ENCODE measurements at places on chromosomes 11 and 22.
A peak's percentile ranks its signal among the peaks of the same experiment; 100 is the strongest.

GRCh38 chr22:42959576-42960509 is 55.1 kb downstream of the PACSIN2 start:
- no peak for DNase-seq

GRCh38 chr11:13261591-13262061 is 16.0 kb upstream of the BMAL1 start:
- DNase-seq = no peak

- no peak for DNase-seq
Measured at GRCh38 chr22:39097098-39098020, at the start of gene APOBEC3H. Gene APOBEC3H (plus strand): TSS chr22:39097244. CDS start chr22:39100279, 3,035 bp downstream.

- DNase-seq = no peak
Measured at GRCh38 chr11:62104816-62105653, 18.8 kb upstream of the INCENP start.

- no peak for DNase-seq
Measured at GRCh38 chr11:62513626-62514025, 33.0 kb downstream of the AHNAK start.

DNA sequence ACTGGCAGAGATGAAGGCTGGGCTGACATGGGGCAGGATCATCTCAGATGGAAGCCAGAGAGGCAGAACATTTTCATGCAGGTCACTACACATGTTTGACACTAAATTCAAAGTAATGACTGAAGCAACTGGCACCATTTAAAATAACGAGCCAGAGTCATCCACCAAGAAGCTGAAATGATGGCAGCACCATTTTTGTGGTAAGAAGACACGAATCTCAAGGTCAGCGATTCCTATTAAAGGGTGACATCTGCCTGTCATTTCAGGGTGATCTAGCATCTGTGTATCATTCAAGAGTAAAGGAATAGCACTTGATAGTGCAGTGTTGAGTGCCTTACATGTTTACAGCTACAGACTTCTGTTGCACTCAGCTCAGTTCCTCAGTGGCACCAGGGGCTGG is 113.4 kb upstream of the C11orf87 start:
- no peak for DNase-seq

DNA sequence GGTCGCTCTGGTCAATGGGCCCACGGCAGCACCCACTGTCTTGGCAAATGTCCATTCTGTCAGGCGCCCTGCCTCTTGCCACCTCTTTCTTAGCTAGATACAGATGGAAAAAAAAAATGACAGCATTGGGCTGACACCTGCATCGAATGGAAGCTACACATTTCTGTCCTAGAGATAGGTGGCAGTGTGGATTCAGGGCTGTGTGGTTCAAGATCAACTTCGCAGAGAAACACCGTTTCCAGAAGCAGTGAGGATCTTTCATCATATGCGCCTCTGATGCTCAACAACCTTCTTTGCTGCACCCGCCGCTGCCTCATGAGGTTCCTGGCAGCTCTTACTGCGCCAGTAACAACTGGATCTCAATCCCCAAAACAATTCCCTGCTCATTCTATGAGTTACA is 236.3 kb downstream of the KIRREL3 start:
- no peak for DNase-seq

GRCh38 chr22:40216041-40216756 is 38.5 kb downstream of the TNRC6B start:
- peak; percentile 28 for DNase-seq

- DNase-seq = no peak
Measured at GRCh38 chr22:26658161-26658560, 773 bp downstream of the MIAT start.

DNA sequence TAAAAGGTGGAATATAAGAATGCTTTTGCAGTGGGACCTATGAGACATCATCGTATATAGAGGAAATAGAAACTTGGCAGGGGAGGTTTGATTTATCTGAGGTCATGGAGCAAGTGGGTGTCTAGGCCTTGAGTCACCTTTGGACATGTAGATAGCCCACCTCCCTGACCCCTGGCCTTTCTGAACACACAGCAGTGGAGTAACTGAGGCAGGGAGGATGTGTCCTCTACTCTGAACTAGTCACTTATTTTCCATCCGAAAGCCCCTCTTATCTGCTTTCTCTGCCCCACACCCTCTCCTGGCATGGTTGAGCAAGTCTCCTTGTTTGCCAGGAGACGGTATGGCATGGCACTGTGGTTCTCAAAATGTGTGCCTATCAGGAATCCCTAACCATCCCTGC is 7.9 kb downstream of the CD82 start:
- no peak for DNase-seq

- peak; percentile 36 for DNase-seq
Measured at GRCh38 chr11:27347359-27348339, 15.4 kb downstream of the CCDC34 start.

- DNase-seq = no peak
Measured at GRCh38 chr11:19766206-19766605, 53.6 kb downstream of the NAV2 start.

- DNase-seq = no peak
Measured at GRCh38 chr11:65524014-65524740, 706 bp upstream of the SCYL1 start.

DNA sequence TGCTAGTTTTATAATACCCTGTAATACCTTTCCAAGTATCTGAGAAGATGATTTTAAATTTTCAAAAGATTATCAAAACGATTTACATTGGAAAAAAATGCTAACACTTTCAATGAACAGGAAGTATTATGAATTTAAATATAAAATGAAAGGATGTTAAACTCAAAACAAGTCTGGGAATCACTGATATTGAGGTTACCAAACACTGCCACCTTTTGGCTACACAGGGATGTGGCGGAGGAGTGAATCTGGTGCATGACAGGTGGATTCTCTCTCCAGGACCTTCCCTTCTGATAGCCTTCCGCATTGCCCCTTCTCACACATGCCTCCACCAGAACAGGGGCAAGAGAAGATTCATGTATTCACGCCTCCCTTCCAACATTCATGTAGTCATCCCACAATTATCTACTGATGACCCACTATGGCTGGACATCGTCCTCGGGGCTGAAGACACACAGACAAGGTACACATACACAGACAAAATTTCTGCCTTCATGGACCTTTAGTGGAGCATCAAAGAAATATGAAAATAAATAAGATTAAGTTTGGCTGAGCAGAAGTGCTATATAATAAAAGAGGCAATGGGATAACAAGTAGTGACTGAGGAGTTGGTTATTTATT is 34.7 kb downstream of the ATG16L2 start:
- peak; percentile 46 for DNase-seq

DNA sequence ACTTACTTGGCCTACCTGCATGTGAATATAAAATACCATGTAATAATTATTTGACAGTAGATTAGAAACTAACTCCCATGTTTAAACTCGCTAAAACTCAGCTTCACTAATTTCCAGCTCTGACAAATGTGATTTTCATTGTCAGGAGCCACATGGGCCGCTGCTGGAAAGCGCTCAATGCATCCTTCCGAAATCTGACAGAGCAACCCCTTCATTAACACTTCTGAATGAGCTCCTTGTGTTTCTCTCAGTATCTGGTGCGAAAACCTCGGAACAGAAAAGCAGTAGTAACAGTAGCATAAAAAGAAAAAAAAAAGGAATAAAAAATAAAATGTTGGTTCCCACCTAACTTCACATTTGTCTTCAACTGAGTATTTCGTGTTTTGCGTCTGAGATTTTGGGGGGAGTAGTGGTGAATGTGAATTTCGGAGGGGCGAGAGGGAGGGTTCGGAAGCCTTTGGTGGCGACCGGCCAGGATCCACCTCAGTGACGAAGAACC is 710 bp downstream of the MTCH2 start:
- no peak for DNase-seq

DNA sequence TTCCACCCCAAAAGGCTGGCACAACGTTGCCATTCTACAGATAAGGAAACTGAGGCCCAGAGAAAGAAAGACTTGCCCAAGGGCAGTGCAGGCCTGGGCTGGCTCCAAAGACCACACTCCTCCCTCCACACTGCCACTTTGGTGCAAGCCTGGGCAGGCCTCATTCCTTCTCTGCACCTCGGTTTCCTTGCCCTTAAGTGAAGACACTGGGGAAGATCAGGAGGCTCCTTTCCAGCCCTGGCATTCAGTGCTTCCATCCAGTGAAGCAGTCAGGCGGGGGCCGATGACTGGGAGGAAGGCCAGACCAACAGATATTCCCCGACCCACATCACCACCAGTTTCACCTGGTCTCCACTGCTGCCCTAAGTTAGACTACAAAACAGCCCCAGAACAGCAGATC is 18.3 kb upstream of the TCF20 start:
- no peak for DNase-seq
